ENCODE measurements at places on chromosomes 11 and 22.
A peak's percentile ranks its signal among the peaks of the same experiment; 100 is the strongest.

GRCh38 chr11:123265951-123266350 lies 70.9 kb upstream of the CLMP start:
- DNase-seq = no peak

GRCh38 chr11:36095716-36096115 lies 151.9 kb downstream of the LDLRAD3 start:
- DNase-seq = no peak

DNA sequence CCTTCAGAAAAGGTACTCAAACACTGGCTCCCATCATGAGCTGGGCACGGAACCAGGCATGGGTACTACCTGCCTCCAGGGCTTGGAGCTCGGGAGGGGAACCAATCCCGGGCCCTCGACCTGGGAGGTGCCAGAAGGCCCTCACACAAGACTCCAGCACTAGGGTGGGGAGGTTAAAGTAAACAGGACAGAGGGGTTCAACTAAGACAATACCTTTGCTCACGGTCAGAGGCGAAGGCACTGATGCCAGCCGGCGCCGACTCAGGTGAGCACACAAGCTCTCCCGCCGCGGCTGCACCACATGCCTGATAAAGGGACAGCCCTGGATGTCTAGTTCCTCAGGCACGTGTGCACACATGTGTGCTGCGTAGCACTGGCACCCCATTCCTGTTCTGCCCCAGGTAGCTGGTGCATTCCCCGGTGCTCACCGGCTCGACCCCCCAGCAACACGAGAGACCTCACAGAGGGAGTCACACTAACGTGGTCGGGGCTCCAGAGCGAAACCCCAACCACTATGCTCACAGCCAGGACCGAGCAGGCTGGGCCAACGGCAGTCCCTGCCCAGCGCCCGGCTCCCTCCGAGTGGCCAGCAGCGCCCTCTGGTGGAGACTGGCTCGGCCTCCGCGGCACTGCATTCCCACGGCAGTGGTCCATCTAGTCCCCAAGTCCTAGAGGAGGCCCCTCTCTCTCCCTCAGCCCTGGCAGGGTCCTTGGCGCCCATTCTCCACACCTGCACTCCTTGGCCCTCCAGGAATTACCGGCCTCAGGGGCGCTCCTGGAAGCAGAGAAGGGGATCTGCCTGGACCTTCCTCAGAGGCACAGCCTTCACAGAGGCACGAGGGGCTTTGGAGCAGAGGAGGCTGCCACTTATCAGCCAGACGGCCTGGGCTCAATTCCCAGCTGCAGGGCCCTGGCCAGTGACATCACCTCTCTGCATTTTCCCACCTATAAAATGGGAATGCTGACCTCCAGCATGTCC lies 28.8 kb upstream of the MOB2 start:
- DNase-seq = peak; percentile 86

- no peak for DNase-seq
These were observed 118.1 kb downstream of the MPPED1 start for GRCh38 chr22:43529934-43530333.

DNA sequence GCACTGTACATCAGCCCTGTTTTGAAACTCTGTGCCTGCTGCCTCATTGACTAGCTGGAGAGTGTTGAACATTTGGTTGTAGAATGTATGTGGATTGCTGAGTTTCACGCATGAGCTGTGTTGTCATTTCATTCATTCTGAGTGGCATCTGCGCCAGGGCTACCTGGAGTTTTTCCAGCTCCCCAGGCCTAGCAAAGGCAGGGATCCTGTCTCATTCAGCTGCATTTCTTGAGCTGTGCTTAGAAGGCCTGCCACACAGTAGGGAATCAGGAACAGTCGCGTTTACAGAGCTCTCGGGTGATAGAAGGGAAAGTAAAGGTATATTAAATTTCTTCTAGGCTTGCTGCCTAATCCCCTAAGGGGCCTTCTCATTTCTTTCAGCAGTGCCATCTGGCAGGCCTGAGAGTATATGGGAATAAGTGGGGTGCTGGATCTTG lies 44.3 kb downstream of the PTPRJ start:
- DNase-seq = no peak

DNA sequence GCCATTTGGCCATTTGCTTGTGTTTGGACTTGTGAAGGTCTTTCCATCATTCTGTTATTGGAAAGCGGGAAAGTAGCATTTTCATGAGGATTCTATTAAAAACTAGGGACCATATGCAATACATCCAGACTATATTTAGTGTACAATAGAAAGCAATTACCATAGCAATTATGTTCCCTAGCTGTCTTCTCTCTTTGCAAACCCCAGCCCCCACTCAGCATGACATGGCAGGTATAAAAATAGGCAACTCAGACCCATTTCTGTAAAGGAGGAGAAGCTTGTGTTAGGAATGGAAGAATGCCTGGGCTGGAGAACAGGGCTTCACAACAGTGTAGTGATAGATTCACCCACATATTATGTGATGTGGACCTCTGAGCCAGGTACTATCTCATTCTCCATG lies 12.4 kb downstream of the OR51B6 start:
- DNase-seq = no peak

DNA sequence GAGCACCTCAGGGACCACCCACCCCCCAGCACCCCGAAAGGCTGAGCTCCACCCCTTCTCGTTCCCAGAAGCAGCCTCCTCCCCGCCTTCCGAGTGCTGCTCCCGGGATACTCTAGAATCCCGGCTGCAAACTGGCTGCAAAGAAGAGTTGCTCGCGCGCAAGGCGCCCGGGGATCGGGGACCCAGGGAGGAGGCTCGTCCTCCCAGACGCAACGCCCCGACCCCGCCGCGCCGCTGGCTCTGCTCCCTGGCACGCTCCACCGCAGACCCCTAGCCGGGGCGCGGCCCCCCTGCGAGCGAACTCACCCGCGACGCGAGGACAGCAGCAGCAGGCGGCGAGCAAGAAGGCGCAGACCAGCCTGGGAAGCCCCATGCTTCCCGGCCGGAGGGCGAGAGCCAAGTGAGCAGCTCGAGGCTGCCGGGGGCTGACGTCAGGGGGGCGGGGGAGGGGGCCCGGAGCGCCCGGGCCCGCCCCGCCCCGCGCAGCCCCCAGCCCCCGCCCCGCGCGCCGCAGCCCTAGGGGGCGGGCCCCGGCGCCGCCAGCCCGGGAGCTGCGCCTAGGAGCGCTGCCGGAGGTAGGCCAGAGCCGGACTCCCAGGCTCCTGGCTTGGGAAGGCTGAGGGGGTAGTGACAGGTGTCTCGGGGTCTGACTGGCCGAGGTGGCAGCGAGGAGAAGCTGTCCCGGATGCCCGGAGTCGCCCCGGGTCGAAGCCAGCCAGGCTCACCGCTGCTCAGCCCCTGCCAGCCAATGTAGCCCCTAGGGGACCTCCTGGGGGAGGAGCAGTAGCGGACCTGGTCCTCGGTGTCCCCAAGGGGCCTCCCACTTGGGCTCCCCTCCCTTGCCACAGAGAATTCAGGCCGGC lies at the start of gene MCAM:
Gene MCAM, minus strand, starts transcription at position 402 of the 863 bp plus-strand sequence. Its CDS starts 29 bp downstream, at position 373.
- peak; percentile 81 for DNase-seq

DNA sequence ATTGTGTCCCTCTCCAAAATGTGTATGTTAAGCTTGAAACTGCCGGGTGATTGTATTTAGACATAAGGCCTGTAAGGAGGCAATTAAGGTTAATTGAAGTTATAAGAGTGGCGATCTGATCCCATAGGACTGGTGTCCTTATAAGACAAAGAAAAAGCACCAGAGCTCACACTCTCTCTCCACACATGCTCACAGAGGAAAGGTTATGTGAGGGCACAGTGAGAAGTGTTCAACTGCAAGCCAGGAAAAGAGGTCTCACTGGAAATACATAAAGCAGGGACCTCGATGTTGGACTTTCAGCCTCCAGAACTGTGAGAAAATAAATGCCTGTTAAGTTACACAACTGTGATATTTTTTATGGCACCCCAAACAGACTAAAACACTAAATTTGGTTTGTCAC lies 1233.8 kb upstream of the CNTN5 start:
- DNase-seq = no peak

DNA sequence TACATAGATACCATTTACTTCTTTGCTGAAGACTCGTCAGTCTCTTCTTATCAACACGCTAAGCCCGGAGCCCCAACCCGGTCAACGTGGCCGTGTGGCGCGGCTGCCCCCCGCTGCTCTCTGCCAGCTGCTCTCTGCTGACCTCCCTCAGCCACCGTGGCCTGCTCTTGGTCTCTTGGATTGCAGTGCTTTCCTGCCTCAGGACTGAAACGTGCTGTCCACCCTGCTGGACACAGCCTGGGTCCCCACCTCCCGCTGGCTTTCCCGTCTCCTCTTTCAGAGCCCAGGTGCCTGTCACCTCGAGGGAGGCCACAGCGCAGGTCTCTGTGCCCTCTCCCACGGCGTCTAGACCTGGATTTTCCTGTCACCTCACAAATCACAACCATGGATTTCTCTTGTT lies 388.1 kb upstream of the B3GAT1 start:
- no peak for DNase-seq

DNA sequence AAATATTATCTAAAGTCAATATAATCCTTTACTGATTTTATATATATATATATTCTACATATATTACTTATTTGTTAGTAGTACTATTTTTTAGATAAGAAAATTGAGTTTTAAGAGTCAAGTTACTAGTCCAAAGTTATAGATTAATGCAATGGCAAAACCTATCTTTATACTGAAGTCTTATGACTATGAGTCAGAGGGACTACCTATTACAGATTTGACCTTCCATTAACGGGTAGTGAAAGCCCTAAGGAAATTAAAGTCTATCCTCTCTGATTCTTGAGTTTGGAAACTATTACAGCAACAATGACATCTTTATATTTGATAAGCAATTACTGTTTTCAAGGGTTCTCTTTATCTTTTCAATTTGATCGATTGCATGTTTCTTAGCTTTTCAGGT lies 315.8 kb downstream of the CASP12 start:
- no peak for DNase-seq

- DNase-seq = no peak
These were observed 49.3 kb upstream of the CD44 start for GRCh38 chr11:35089666-35090065.

DNA sequence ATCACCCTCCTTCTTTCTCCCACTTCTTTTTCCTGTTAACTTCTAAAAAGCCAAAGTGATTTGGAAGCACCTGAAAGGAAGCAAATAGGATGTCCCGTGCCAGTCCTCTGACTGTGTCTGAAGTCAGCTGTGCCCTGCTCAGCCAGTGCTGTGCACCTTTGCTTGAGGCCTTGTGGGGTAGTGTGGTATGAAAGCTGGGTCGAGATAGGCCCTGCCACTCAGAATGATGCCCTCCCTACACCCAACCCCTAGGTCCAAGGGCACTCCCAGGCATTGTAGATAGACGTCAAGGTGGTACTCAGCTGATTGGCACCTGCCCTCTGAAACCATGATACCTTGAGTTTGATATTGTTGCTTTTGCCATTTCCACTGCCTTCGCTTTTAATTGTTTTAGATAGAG lies 83.6 kb upstream of the RASSF10 start:
- no peak for DNase-seq

DNA sequence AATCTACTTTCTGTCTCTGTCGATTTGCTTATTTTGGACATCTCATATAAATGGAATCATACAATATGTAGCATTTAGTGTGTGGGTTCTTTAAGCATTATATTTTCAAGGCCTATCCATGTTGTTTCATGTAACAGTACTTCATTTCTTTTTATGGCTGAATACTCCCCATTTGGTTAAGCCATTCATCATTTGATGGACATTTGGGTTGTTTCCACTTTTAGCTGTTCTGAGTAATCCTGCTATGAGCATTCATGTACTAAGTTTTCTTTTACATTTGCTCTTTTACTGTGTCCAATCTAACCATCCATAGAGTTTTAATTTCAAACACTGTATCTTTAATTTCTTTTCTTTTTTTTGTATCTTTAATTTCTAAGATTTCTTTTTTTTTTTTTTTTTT lies 55.6 kb upstream of the SPTBN2 start:
- no peak for DNase-seq

GRCh38 chr11:100731471-100731870 lies 44.4 kb downstream of the ARHGAP42 start:
- no peak for DNase-seq

DNA sequence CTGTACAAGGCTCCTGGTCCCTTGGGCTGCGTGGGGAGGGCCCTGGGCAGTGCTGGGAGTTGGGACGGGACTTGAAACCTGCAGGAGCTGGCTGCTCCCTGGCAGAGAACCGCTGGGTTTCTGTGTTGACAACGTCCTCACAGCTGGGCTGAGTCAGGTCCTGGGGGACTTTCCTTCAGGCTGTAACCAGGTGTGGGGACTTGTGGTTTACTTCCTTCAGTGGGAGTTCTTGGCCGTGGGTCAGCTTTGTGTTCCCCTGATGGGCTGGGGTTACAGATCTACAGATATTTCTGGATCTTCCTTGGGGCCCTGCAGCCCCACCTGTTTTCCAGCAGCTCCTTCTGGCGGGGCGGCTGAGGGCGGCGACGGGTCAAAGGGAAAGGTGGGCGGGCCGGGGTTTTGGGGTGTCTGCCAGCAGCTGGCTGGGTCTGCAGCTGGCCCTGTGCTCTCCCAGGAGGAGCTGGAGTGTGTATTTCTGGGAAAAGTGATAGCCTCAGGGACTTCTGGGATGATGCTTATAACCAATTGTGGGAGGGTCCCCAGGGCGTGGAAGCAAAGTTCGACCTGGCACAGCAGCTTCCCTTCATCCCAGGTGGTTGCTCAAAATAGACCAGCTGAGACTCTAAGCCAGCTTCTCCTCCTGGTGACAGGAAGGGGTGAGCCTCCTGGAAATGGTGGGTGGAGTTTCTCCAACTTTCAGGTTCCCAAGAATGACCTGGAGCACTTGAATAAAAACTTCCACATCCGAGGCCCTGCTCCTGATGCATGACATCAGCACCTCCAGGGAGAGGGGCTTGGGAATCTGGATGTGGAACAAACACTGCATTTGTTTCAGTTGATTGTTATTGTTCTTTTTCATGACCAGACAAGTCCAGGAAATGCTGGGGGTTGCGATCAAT lies 19.1 kb downstream of the ST14 start:
- DNase-seq = peak; percentile 87

- DNase-seq = no peak
These were observed 375 bp downstream of the LAYN start for GRCh38 chr11:111540937-111541253.

DNA sequence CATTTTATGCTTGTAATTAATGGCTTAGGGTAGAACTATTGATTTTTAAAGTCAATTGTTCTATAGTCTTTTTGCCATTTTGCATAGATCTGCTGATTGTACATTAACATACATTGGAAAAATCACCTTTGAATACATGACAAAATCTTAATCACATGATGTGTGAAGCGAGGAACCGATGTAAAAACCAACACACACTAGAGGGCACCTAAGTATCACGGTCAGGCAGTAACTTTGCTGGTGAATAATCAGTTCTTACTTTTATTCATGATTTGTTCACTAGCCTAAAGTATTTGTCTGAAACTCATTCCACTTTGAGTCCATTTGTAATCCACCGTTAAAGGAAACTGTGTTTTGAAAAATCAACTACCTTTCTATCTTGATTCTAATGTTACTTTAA lies 28.2 kb downstream of the JHY start:
- no peak for DNase-seq

- DNase-seq = no peak
These were observed 798.7 kb downstream of the TBC1D22A start for GRCh38 chr22:47561115-47561675.

Data from right hindlimb (tissue), 1 donor.